Glomerular endothelial cell (primary cell): ENCODE measurements at places on chromosomes 3 and 15. TPM values are rescaled to one million over a fixed set of nuclear protein-coding genes. Genes with fewer than 3 reads are reported as not detected.

B3GALNT1 gene
- 9.2 and 10.6 TPM in 2 replicates for total RNA-seq

GRCh38 chr3:151346292-151346691 lies 16.9 kb upstream of the P2RY13 start:
- DNase-seq, result no peak

CYP1A2 gene
- total RNA-seq, result not detected in 2 replicates

GRCh38 chr15:85312486-85312885 lies 67.9 kb upstream of the AKAP13 start:
- no peak for DNase-seq

- DNase-seq, result no peak
Observed at GRCh38 chr3:64650715-64651114, 37.1 kb downstream of the ADAMTS9 start.

DNA sequence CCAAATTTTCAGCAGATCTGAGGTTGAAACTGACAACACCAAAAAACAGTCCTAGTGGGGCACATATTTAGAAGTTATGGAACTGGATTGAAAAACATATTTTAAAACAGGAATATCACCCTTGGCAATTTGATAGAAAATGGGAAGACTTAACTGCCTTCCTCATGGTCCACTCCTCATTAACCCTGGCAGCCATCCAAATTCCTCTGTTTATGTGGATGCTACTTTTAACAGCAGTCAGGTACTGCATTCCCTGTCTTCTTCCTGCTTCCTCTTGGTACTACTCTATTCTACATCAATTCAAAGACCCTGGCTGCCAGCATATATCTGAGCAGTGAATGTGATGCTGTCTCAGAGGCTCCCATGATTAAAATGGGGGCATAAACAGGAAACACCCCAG lies 54.3 kb downstream of the PDE8A start:
- no peak for DNase-seq

- no peak for DNase-seq
Observed at GRCh38 chr3:189766416-189766815, 135.2 kb downstream of the TP63 start.

DNA sequence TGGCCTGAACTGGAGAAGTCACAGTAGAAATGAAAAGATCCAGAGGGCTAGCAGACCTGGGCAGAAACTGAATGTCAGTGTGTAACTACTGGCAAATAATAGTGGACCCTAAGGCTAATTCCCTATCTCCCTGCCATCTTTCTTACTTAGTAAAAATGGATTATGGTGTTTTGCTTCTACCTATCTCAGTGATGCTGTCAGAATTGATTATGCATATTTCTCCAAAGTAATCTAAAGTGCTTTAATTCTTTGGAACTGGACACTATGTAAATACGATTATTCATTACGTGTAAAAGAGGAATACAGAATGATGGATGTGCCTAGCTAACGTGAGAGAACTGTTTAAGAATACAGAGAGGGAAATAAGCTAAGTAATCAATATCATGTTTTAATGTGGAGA lies 651.9 kb downstream of the NLGN1 start:
- DNase-seq, result no peak

- DNase-seq, result no peak
Observed at GRCh38 chr3:123352134-123352554, 96.7 kb downstream of the ADCY5 start.

SLC24A5 gene
- not detected in 2 replicates for total RNA-seq

DNA sequence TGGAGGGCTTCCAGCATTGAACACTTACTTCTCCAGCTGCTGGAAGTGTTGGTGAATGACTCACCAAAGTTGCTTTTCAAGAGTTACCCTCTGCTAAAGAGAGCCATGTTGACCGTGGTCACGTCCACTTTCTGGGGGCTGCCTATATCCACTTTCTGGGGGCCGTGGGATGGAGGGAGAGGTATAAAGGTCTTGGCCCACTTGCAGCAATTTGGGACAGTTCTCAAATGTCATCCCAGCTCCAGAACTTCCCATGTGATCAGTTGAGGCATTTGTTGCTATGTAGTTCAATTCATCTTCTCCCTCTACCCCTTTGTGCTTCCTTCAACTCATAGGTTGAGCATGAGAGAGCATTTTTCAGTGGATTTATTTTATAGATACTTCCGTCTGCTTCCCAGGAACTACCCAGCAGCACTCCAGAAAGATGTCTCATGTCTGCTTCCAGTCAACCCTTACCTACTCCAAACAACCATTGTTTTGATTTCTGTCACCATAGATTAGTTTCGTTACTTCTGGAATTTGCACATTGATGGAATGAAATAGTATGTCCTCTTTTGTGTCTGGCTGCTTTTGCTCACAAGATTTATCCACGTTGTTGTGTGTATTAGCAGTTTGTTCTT lies 130.6 kb downstream of the TCF12 start:
- no peak for DNase-seq

ASB14 gene
- not detected in 2 replicates for total RNA-seq

BTLA gene
- not detected in 2 replicates for total RNA-seq

DNA sequence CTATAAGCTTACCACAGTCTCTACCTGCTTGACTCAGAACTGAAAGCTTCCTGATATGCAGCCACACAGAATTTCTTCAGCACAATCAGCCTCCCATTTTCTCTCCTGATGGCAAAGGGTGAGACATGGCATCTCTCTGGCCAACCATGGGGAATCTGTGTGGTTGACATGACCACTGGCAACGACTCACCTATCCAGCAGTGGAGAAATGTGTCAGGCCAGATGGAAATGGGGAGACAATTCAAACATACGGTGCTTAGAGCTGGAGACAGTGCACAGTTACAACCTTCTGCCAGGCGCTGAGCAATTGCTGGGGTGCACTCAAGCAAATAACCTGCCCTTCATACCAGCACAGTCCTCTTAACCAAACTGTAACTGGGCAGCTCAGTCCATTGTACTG lies 3.6 kb downstream of the ZNF385D start:
- DNase-seq, result no peak
